Activated T-cell treated with anti-CD3 and anti-CD28 coated beads for 24 hours (primary cell): ENCODE measurements at places on chromosomes 16 and 17.

DNA sequence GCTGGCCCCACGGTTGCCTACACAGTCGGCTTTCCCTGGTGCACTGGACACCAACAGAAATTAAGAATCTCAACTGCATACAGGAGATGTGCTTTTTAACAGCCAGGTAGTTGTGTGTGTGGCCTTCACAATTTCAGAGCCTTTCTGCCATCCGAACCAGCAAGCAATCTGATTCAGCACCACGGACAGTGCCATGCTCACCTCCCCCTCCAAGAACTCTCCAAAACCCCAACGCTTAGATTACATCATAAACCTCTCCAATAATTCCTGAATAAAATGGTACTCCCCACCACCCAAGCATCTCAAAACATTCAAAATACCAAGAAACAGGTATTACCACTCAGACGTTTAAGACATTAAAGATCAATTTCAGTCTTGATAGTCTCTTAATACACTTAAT, 31.8 kb downstream of the USP7 start:
- peak; percentile 23 for DNase-seq

DNA sequence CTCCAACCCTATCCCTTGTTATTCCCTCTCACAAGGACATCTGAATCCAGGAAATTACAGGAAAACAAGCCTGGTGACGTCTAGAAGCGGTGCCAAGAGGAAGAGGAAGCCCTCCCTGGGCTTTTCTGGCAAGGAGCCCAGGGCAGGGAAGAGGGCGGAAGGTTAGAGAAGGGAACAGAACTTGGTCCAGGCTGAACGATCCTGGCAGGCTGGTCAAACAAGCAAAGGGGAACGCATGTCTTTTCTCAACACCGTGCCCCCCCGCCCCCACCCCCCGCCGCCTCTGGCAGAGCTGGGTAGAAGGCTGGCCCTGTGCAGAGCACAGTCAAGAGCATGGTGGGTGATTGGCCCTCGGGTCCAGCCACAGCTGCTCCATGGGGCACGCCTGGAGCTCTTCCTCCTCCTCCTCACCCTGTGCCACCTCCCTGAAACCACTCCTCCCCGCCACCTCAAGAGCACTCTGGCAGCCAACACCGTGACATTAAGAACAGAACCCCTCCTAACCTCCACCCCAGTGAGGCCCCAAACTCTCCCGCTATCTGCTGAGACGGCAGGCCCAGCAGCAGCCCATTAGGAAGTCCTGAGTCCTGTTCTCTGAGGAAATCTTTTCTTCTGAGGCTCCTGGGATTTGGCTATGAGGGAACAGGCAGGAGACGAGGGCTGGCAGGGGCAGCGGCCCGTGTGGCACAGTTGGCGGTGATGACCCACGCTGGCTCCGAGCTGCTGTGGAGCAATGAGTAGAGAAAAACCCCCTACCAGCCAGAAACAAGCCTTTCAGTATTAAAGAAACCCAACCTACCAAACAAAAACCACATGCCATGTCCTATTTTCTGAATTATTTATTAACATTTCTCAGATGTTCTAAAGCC, 7.3 kb downstream of the C16orf86 start:
- DNase-seq = no peak

- DNase-seq = no peak
These were observed 230.6 kb downstream of the C16orf95 start for GRCh38 chr16:87086575-87086974.

DNA sequence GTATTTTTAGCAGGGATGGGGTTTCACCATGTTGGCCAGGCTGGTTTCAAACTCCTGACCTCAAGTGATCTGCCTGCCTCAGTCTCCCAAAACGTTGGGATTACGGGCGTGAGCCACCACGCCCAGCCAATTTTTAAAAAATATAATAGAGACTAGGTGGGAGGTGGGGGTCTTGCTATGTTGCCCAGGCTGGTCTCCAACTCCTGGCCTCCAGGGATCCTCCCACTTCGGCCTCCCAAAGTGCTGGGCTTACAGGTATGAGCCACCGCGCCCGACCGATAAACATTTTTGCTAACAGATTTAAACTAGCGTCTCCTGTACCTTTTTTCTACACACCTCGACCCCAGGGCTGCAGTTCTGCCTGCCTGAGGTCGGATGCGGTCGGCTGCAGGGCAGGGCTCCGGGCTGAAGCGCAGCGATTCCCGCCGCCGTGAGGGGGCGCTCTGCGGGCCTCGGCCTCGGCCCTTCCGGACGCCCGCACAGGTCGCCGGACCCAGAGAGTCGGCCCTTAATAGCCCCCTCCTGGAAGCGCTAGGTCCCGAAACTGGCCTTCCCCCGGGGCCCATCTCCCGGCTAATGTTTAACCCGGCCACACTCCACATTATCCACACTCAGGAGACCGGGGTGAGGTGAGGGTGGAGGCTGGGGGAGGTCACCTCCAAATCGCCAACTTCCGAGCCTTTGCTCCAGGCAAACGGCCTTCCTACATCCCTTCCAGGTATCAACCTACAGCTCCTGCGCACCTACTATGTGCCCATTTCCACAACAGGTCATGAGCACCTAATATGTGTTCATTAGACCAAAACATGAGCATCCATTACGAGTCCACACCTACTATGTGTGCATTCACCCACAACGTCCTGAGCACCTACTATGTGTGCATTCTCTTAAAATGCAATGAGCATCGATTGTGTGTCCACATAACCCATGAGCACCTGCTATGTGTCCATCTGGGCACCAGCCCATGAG, 2.0 kb upstream of the GLIS2 start:
- no peak for DNase-seq

- no peak for DNase-seq
These were observed 353.0 kb upstream of the EEF2KMT start for GRCh38 chr16:5450409-5451104.

DNA sequence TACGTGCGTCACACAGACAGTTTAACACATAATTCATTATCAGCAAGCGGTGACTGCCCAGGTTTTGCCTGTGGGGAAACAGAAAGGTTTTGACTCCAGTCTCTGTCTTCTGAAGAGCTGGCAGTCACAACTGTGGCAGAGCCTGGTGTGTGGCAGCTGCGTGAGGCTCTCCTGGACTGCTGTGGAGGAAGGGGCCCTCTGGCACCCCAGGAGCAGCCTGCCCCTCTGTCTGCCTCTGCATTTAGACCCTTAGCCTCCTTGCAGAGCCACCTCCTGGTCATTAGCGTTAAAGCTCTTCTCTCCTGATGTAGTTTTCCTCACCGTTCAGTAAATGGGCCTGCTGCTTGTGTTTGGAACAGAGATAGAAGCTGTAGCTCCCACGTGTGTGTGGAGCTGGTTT, 10.9 kb downstream of the RAB40C start:
- no peak for DNase-seq

DNA sequence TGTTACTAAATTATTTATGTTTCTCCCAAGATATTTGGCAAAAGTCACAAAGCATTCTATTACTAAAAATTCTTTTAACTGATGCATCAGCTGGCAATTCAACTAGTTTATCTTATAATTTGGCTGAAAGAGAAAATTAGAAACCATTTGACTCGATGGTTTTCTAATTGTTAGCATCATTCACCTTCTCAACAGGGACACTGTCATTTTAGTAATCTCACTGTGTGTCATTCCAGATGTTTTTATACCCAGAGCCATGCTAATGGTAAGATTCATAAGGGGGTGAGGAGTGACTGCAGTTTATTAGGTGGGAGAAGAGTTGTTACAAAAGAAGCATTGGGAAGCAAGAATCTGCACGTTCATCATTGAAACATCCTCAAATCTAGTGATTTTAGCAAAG, 124.9 kb downstream of the ABCA8 start:
- DNase-seq = no peak

DNA sequence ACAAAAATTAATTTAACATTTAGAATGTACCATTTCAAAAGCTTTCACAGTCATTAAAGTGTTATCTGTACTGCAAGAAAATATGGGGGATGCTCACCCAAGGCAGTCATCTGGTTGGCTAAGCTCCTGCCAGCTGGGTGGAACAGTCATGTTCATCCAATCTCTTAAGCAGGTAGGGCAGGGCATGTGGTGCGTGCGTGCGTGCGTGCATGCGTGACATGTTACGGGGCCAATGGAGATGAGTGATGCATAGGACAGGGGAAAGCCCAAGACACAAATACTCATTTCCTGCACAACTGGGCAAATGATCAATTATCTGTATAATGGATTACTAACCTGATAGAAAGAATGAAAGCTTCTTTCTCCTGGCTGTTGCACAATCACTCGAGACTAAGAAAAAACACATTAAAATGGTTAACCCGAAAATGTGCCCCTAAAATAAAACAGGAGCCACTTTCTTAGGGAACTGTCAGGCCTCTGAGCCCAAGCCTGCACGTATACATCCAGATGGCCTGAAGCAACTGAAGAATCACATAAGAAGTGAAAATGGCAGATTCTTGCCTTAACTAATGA, 104.4 kb downstream of the MYO1D start:
- DNase-seq = no peak

GRCh38 chr16:10828851-10829366, 10.3 kb upstream of the TVP23A start:
- DNase-seq = no peak

GRCh38 chr16:77944631-77945030, 77.7 kb upstream of the CLEC3A start:
- no peak for DNase-seq

- no peak for DNase-seq
These were observed 123.4 kb downstream of the HS3ST3A1 start for GRCh38 chr17:13478326-13478830.

DNA sequence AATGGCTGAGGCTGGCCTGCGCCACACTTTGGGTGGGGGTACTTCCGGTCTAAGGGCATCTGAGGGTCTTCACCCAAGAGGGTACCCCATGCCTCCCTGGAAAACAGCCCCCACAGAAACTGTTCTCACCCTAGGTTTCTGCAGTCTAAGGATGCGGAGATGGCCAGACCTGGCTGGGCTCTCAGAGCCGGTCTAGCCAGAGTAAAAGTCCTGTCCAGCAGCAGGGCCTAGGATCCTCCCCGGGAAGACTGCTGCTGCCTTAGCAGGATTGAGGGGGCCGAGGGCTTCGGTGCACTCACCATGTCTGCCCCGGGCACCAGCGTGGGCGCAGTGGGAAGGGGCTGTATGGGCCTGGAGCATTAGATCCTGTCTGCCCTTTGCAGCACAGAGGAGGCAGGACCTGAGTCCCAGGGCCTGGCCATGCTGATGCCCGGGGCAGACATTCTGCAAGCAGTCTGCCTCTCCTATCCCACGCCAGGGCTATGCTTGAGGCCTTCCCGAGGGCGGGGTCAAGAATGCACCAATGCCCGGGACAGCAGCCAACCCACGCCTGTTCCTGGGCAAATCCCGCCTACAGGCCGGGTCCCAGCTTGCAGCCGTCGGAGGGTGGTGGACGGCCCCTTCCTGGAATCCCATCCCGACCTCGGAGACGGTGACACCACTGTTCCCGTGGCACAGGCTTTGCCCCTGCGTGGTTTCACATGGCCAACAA, 54.7 kb downstream of the CBFA2T3 start:
- no peak for DNase-seq
